ENCODE measurements at places on chromosomes 7 and 10.
A peak's percentile ranks its signal among the peaks of the same experiment; 100 is the strongest.

GRCh38 chr7:105759670-105760550, 116.5 kb downstream of the ATXN7L1 start:
- DNase-seq: peak; percentile 32

DNA sequence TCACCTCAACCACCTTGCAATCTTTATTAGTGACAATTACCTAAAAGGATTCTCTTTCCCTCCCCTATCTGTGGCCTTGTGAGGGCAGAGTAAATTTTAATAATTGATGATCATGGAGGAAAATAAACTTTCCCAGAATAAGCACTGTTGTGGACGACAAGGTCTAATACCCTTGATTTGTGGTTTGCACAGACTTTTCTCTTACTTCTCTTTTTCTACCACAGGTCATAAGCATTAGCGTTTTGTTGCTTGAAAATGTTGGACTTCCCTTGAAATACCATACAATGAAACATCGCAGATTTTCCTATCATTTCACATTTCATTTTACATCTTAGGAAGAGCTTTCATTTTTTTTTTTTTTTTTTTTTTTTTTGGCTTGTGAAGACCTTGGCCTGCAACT, 188.1 kb upstream of the TMEM72 start:
- DNase-seq: no peak

DNA sequence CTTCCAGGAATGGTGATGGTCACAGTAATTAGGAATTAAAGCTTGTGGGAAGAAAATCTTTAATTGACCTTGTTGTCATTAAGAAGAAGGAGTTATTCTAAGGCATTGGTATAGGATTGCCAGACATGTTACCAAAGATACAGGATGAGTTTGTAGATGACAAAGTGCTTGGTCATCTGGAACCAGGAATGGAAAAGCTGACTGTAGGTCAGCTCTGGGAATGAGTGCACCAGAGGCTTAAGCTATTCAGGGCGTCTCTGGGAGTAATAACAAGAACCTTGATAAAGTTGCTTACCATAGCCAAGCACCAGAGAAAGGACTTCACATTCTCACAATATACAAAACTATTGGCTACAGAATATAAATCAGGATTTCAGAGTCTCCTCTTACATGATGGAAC, 89.0 kb downstream of the PHTF2 start:
- DNase-seq: no peak

DNA sequence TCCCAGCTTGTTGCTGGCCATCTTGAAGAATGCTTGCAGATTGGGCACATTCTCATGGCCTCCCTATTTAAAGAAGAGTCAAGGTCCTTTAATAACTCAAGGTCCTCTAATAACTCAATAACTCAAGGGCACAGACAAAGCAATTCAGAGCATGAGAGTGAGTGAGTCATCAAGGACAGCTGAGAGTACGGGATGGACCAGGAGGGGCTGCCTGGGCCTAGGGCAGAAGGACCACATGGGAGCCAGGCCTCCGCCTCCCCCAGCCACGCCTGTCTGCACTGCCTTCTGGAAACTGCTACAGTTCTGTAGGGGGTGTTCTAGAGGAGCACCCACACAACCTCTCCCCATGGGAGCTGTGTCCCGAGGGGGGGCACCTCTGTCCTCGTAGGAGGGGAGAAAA, 48.9 kb downstream of the ZNF503 start:
- no peak for DNase-seq

DNA sequence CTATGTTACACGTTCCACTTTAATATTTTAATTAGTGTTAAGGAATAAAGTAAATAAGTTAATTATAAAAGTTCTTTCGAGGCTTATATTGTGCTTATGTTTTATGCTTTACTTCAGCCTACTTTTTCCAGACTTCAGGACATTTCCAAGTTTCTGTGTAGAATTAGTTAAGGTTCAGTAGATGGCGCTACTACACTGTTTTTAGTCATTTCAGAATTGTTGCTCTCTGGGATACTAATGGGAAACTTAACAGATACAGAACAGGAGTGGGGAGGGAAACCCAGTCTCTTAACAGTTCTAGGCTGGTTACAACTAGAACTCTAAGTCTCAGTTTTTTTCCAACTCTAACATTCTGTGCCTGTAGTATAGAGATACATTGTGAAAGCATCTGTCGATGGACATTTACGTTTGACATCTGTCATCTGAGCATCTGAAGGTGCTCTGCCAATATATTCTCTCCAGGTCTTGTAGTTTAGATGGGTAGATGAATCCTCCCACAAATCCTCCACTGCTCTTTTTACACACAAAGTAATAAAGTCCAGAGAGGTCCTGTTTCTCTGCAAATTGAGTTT, 56.8 kb upstream of the FAM171A1 start:
- no peak for DNase-seq
